ENCODE measurements at places on chromosomes 2 and 18.

- no peak for DNase-seq
These were observed 312.4 kb downstream of the MTX2 start for GRCh38 chr2:176581557-176582165.

DNA sequence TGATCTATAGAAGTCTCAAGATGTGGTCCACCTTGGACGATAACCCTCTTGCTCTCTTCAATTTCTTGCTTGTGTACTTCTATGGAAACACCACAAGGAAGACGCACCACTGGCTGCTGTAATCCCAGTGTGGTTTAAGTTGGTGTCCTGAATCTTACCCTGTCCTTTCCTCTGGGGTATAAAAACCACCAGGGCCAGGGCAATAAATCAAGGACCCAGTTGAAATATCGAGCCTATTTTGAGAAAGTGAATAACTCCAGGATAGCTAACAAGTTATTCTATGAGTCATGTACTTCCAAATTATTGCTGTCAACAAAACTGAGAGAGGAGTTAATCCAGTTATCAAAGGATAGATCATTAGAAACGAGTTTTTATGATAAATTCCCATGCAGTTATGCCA is 137.0 kb downstream of the RND3 start:
- no peak for DNase-seq

GRCh38 chr2:62423235-62423634 is 82.8 kb downstream of the TMEM17 start:
- no peak for DNase-seq

GRCh38 chr2:127811397-127812321 is 688 bp upstream of the WDR33 start:
- peak; percentile 91 for DNase-seq

All from right kidney (tissue), 9 donors.